ENCODE measurements at places on chromosomes 1 and 21.

- DNase-seq = no peak
Measured at GRCh38 chr1:225695578-225696337, 42.8 kb upstream of the ENAH start.

GRCh38 chr1:31691951-31692350 is 11.9 kb downstream of the COL16A1 start:
- no peak for DNase-seq

DNA sequence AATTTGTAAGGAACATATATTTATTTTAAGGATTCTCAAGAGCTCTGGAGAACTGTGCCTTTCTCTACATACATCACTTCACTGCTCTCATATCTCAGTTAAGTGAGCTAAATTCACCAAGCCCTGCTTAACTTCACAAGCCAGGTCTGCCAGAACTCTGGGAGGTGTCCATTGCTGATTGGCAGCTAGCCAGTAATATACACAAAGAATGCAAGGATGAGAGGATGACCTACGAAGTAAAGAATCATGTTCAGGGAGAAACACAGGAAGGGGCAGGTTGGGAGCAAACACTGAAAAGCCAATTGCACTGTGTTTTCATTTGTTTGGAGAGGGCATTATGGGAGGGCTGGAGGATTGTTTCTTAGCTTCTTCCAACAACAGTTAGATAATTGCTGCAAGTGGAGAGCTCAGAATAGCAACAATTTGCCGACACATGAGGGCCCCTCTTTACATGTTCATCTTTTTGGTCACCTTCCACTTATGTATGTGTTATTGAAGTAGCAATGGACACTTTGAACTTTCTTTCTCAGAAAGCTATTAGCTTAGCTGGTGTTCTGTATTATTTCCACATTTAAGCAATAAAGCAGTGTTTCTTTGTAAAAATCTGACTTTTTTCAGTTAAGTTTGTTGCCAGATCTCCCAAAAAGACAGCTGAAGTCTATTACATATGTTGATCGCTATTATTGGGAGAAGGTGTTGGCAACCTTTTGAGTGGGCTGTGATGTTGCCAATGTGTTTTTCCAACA is 254.8 kb downstream of the LTN1 start:
- no peak for DNase-seq

- no peak for DNase-seq
Measured at GRCh38 chr1:58699011-58699762, 675 bp downstream of the MYSM1 start.

- no peak for DNase-seq
Measured at GRCh38 chr1:64955097-64956009, 11.0 kb downstream of the JAK1 start.

DNA sequence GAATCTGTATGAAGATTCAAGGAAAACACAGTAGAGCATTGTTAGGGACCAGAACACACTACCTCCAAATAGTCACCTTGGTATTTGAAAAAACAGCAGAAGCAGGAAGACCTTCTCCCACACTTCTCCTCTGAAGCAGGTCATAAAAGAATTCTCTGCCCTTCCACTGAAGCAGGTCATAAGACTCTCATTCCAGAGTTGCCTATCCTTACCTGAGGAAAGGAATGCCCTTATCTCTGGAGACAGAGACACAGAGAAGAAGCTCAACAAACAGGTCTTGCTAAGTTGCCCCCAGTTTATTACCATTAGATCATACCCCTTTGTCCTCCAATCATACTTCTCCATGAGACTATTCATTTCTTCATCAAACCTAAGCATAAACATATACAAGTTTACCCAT is 225.8 kb upstream of the TNR start:
- DNase-seq = no peak

DNA sequence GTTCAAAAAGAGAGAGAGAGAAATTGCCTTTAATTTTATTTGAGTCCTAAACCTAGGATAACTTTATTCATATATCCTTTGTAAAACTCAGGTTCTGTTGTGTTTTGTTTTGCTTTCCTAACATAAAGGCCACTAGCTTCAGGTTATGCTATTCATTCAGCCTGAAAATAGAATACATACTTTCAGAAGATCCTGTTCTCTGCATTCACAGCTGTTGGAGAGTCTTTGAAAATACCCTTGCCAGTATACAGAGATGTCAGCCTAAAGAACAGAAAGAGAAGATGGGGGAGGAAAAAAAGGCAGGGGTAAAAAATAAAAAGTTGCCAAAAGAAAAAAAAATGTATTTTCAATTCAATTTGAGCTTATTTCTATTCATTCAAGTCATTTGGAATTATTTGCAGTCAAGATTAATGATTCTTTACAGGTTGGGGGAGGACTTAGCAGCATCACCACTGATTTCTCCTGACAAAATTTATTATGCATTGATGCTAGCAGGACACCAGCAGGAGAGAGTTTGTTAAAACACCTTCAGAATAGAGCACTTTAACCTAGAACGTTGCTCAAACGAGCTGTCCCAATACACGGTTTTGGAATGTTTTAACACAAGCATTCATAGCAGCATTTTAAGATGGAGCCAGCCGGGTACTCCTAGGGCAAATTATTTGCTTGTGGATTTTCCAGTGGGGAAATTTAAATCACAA is 318.5 kb downstream of the NTNG1 start:
- DNase-seq = no peak

DNA sequence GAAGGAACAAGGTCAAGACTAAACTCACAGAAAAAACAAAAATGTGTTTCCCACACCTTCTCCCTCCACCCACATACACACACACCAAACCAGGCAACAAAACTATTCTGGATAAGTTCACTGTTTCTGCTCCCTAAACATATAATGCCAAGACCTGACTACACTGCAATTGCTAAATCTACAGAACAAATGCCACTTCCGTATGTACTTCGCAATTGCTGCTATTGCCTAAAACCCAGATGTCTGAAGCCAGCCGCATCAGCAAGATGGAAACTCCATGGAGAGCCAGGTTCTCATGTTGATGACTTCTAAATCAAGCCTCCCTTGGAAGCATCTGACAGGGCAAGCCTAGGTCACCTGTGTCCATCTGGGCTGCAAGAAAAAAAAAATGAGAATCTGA is 8.3 kb upstream of the AIM2 start:
- no peak for DNase-seq

DNA sequence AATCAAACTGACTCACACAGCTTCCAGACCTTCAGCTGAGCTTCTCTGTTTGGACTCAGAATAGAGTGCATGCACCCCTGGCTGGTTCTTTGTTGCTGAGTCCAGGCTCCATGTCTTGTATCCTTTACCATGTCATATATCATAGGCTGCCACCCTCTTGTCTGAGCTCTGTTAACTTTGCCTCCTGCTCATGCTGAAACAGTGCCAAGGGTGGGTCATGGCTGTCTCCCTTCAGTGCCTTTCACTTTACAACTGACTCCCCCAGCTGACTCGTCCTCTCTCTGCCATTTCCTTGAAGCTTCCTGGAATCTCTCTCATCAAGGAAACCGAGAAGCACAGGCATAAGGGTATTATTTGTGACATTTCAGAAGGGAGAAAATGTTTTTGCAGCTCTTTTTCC is 885.3 kb downstream of the TTLL7 start:
- no peak for DNase-seq

- no peak for DNase-seq
Measured at GRCh38 chr1:26597629-26598039, 68.1 kb downstream of the RPS6KA1 start.

- no peak for DNase-seq
Measured at GRCh38 chr1:90357995-90358394, 359.1 kb downstream of the BARHL2 start.

GRCh38 chr1:168135921-168136708 is 615 bp downstream of the GPR161 start:
- DNase-seq = no peak

- DNase-seq = no peak
Measured at GRCh38 chr1:182196897-182197870, 135.7 kb upstream of the ZNF648 start.

DNA sequence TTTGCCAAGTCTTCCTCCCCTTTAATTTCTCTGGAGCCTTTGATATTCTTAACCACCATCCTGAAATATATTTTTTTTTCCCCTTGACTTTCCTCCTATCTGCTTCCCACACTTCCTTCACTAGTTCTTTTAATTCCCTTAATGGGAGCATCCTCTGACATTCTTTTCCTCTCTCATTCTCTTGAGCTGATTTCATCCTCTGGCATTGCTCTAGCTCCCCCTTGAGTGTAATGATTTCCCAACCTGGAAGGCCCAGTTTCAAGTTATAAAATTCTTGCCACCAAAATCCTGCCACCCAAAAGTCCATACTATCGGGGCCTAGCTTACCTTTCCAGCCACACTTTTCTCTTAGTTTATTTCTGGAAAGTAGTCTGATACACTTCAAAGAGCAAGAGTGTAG is 39.5 kb upstream of the UBE2U start:
- DNase-seq = no peak

GRCh38 chr21:39051588-39051949 is 131.7 kb downstream of the PSMG1 start:
- DNase-seq = no peak

- no peak for DNase-seq
Measured at GRCh38 chr21:44999972-45000636, 60.3 kb downstream of the SLX9 start.

GRCh38 chr1:229127301-229127700 is 143.6 kb upstream of the RAB4A start:
- DNase-seq = peak; percentile 16

DNA sequence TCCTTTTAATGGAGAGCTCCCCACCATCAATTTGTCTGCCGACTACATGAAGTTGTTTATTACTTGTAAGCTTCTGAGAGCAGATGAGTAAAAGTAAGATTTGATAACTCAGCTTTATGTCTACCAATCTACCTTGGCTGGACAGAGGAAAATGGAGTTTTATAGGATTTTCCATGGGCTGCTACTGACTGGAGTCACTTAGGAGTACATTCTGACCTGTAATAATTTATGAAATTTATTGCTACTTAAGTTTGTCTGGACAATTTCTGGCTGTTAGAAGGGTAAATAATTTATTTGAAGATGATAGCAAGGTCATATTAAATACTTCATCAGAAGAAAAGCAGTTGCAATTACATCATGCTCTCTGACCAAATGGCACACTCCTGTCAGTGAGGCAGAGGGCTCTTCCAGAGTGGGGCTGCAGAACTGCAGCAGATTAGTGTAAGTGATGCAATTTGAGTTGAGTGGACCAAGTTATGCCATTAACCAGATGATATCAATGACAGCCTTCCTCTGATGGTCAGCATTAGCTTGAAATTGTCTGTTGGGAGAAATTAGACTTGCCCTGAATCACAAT is 736.7 kb upstream of the PTBP2 start:
- DNase-seq = no peak

GRCh38 chr1:178142806-178143205 is 48.9 kb downstream of the RASAL2 start:
- DNase-seq = no peak

- DNase-seq = no peak
Measured at GRCh38 chr1:26900815-26901511, 696 bp upstream of the GPATCH3 start.

DNA sequence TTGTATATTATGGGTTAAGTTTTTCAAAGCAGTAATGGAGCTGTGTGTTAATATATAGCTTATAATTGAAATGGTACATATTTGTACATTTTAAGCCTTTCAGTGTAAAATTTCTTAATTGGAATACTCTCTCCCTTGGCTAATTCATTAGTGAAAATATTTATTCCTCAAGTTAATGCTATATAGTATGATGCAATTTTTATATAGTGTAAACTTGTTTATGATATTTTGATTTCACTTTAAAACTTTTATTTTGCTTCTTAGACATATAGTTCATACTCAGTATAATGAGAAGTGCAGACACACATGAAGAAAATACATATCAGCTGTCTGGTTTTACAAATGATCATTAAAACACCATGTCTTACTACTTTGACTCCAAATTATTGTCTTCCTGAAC is 140.6 kb downstream of the SDCCAG8 start:
- no peak for DNase-seq

DNA sequence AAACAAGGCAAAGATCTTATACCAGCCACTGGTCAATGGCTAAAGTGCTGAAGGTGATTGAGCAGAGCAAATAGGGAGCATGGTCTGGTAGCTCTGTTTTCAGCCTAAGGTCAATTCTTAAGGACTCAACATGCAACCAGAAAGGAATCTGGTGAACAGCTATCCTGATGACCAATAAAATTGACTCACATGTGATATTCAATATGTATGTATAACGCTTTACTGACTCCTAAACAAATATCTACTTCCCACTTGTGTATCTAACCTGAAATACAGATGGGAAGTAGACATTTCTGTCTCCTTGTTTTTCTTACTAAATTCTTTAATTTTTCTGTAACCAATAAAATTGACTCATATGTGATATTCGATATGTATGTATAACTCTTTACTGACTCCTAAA is 24.9 kb upstream of the CTH start:
- DNase-seq = no peak

DNA sequence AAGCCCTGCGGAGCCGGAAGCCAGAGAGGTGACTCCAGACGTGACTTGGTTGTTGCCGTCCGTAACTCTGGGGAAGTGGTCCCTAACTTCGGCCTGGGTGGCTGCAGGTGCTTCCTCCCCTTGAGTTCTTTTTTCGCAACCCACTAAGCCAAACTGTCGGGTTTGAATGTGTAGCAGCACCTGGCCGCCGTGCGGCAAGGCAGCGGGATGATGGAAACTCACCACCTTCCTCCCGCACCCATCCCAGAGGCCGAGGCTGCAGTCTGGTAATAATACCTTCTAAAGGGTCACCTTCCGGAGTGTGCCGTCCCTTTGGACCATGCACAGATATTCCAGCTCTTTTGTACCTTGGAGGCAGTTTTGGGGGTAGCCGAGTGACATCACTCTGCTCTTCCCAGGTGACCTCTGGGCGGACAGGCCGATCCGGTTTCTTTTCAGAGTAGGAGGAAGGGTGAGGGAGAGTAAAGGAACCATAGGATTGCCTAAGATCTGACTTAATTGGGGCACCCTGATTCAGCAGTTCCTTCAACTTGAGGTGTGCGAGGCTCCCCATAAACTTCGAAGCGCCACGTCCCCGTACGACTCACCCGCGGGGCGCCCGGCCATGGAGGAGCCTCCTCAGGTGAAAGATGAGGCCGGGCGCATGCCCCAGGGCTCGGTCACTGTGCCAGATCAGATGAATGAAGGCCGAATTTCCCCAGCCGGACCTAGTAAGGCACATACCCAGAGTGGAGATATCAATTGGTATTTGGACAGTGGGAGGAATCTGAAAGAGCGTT is 1.0 kb downstream of the KCNK1 start:
- no peak for DNase-seq

GRCh38 chr1:81232420-81232819 is 568.3 kb upstream of the ADGRL2 start:
- DNase-seq = no peak
